ENCODE measurements at places on chromosomes 13 and 19.

- DNase-seq = peak; percentile 42
Observed at GRCh38 chr13:21435687-21436151, 23.4 kb downstream of the ZDHHC20 start.

- DNase-seq = peak; percentile 37
Observed at GRCh38 chr19:8320564-8321066, 560 bp downstream of the NDUFA7 start.

DNA sequence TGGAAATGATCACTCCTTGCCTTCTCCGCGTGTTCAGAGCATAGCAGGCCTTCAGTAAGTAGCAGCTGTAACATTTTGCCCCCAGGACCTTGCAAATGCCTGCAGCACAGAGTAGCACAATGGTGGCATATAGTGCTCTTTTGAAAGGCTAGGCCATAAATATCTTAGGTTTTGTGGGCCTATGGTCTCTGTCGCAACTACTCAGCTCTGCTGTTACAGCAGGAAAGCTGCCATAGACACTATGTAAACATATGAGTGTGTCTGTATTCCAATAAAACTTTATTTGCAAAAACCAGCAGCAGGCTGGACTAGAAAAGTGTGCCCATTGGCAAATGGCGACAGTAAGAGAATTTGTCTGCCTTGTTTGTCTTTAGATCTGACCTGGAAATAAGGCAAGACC lies 9.4 kb downstream of the ITPKC start:
- DNase-seq = no peak

DNA sequence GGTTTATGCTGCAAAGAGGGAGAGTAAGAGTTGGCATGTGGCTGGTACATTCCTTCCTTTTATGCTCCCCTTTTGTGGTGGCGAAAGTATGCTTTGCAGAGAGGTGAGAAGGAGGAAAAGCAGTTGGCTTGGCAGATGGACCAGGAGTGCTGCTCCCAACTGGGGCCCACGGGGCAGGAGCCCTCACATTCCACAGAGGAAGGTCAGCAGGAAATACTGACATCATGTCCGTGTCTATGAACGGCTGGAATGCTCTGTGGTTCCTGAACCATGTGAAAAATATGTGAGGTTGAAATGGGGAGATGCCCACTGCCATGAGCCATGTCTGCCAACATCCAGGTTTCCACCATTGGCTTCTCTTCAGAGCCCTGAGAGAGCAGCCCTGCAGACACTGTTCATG lies 33.3 kb upstream of the GAS6 start:
- DNase-seq = peak; percentile 26

DNA sequence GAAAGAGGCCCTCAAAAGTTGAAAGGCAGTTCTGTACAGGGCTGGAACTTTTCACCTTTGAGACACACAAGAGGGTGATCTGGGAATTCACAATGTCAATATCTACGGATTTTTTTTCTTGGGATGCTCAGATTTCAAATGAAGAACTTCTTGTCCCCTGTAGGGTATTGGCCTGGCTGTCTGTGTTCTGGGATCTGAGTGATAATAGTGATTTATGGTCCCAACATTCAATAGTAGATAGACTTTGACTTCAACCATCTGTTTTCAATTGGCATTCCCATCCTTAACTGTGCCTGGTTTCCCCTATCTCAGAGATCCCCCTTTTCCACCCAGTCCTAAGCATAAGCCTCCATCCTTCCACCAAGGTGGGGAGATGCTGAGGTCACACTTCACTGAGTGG lies 274.1 kb downstream of the COG6 start:
- DNase-seq = no peak

GRCh38 chr19:5063873-5064645 lies 95.1 kb downstream of the KDM4B start:
- no peak for DNase-seq

GRCh38 chr19:6023085-6023682 lies 45.2 kb upstream of the RANBP3 start:
- DNase-seq = no peak

DNA sequence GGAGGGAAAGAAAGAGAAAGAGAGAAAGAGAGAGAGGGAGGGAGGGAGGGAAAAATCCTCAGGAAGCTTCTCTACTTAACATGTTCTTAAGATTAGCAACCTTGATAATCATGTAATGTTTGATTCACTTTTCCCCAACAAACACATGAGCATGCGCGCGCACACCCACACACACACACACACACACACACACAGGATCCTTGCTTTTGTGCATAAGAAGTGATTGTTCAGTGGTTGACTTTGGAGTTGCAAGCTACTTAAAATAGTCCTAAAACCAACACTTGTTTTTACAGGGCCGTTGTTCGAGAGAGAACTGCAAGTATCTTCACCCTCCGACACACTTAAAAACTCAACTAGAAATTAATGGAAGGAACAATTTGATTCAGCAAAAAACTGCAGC lies 100.0 kb upstream of the RAP2A start:
- DNase-seq = no peak

DNA sequence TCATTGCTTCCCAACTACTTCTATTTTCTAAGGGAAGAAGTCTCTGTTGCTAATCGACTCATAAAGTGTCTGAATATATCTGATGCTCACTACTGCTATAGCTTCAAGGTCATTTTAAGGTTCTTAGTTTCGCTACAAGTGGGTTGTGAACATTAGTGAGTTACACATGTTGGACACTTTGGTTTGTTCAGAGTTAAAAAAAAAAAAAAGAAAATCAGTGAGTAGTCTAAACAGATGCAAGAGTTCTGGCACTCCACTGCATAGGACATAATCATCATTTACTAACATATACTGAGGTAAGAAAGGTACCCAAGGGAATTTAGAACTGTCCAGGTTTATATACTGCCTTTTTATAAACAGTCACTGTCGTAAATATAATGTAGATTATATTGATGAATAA lies 108.8 kb downstream of the KLF12 start:
- DNase-seq = no peak

DNA sequence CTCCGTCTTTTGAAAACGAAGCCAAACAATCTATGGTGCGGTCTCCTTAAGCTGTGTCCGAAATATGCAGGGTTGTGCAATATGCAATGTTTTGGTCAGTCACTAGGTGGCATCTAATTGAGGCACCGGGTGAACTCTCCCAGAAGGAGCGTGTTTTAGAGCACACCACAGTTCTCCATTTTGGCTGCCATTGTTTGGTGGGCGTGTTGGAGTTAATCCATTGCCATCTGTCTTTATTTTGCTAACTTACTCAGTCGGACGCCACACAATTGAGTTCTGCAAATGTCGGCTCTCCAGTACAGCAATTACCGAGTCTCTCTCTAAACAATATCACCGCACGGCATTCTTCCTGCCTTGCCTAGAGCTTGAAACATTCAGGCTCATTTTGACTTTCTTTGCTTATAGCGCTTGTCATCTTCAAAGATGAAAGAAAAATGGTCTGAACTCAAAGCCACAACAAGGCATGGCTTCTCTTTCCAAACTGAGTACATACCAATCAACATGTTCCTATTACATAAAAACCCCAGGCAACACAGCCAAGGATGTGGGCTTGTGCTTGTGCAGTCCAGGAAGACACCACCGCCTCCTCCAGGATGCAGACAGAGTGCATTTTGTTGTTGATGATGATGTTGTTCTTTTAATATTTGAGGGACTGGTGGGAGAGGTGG lies 182.0 kb upstream of the SERP2 start:
- no peak for DNase-seq

DNA sequence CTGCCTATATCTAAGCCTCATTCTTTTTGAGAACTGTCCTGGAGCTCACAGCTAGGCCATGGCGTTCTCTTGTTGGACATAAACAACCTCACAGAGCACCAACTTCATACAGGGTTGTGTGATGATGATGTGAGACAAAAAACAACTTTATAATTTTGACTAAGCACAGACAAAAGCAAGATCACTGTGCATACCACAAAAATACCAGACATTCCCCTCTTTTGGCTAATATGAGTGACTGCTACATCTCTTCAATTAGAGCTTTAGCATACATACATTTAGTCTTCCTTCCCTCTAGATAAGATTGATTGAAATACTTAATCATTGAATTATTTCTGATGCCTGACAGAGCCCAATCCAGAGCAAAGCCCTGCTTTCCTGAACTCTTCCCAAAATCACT lies 8.3 kb downstream of the MAB21L1 start:
- DNase-seq = no peak

GRCh38 chr13:36454987-36455386 lies 22.7 kb downstream of the CCNA1 start:
- DNase-seq = no peak

DNA sequence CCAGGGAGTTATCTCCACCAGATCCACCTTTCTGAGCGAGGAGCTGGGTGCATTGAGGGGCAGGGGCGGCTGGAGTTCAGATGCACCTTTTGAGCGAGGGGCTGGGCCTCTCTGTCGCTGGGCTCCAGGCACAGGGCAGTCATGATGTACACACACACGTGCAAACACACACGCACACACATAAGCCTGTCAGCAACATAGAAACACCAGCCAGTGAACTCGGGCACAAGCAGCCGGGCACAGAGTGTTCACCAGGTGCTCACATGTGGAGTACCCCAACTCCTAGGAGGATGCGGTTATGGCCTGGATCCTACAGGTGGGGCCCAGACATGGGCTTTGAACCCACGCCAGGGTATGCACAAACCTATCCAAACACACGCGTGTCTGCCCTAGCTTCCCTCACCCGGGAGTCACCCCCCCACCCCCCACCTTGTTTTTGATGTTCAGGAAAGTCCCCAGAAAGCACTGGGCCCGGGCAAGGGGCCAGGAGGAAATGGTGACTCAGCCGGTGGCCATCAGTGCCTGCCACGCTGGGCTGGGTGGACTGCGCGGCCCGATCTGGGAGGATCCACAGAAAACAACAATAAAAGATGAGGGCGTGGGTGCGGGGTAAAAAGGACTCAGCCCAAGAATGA lies 13.3 kb downstream of the ARRDC2 start:
- DNase-seq = peak; percentile 92

Measured in left ventricle myocardium superior (tissue), 1 donor.